ENCODE measurements at places on chromosomes 3 and 15. TPM values are rescaled to one million over a fixed set of nuclear protein-coding genes. Genes with fewer than 3 reads are reported as not detected.

DNA sequence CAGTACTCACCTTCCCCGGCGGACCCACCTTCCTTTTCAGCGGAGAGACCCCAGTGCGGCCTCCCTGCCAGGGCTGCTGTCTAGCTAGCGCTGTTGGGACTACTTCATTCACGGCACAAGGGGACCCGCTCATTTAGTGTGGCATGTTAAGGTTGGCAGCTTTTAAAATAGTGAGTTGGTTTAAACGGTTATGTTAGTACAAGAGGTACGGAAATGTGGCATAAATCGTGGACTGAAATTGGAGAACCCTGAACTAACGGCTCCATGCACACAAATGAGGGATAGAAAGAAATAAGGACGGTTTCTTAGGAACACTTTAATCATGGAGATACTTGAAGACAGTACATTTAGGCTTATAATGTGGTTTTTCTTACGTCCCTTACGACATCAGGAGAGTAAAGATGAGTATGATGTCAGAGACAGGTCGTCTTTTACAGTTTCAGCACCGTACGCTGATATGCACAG is 752 bp downstream of the CEP63 start:
- no peak for DNase-seq

The DNASE1L3 gene
- not detected for total RNA-seq

DNA sequence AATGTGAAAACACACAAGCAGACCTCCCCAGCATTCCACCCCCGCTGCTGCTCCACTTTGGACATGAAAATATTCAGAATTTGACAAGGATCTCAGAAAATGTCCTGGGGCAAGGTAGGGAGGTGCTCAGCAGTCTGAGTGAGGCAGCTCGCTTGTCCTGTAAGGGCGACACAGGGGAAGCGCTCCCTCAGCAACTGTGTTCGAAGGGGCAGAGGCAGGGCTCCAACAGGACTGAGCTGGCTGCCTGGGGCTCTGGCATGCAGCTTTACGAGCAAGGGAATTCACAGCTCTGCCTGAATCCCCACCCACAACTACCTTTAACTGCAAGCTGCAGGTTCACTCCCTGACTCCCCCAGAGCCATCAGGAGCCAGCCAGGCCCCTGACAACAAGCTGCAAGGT is 287.0 kb upstream of the LYSMD4 start:
- no peak for DNase-seq

The GCHFR gene
- total RNA-seq: 30.6 TPM

DNA sequence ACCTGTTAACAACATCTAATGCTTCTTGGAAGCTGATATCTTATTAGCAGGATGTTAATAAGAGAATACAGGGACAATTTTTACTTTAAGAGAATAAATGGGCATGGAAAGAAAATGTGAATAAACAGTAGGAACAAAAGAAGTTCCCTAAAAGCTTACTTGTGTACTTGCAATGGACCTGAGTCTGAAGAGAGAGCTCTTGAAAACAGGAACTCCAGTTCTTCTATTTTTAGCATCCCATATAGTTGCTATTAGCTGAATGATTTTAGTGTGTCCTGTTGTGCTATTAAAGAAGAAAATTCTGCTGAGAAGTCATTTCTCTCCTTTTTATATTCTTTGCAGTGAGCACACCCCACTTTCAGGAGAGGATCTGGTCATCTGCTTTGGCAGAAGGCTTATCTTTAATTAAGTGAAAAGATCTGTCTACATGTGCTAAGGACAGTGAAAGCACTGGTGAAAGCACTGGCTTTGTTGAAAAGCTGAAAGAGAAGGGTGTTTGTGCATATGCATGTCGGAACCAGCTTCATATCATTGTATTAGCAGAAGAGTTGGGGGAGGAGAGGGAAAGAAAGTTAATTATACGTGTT is 1.4 kb upstream of the ST3GAL6 start:
- DNase-seq: no peak
